Stimulated activated CD4-positive, alpha-beta T cell treated with anti-CD3 and anti-CD28 coated beads, TNF-alpha, amount 100 ng/mL, for 1 hour (primary cell): ENCODE measurements at places on chromosomes 6 and 20.

DNA sequence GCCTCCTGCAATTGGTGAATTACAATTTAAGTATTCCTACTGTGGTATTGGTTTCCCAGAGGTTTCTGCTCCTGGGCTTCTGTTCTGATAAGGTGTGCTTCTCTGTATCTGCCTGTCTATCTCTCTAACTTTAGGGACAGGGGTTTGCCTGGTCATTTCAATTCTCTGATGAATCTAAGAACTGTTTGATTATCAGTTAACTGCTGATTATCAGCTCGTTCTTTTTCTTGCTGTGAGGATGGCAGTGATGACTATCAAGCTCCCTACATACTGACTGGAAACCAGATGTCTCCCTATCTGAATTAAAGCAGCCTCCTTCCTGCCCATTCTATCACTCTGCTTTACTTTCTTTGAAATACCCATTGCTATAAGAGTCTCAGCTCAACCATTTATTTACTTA is 120.5 kb downstream of the INSM1 start:
- no peak for DNase-seq

- no peak for DNase-seq
Measured at GRCh38 chr6:5462856-5463255, 201.5 kb downstream of the FARS2 start.

DNA sequence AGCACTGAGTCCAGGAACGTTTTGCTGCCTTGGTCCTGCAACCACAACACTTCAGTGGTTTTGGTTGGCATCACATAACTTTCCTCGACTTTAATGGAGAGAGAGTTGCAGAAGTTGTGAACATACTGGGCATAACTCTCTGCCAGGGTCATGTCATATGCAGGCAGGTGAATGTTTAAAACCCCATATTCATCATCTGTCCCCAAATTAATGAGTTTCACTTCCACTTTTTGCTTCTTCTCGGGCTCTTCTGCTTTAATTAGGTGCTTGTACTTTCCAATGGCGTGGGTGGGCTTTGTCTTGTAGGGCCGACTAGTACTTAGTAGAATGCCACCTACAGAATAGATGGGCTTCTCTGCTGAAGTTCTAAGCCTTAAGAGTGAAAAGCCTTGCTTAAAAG is 45.2 kb upstream of the TFAP2A start:
- DNase-seq, result no peak

- no peak for DNase-seq
Measured at GRCh38 chr20:34500823-34501222, 15.4 kb upstream of the DYNLRB1 start.

DNA sequence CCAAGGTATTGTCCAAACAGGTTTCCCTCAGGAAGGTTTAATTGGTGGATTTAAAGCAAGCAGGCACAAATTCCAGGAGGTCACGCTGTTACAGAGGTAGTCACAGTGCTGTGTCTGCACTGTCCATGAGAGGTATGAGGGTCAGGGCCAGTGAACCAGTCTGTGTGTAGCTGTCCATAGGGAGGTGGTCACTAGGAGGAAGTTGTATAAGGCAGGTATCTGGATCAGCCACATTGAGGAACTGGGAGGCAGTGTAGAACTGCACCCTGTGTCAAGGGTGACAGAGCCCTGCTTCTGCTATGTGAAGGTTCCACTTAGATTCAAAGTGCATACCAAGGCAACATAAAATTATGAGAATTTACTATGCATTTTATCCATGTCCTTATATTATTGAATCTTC is 73.3 kb downstream of the MAP3K4 start:
- DNase-seq, result no peak

DNA sequence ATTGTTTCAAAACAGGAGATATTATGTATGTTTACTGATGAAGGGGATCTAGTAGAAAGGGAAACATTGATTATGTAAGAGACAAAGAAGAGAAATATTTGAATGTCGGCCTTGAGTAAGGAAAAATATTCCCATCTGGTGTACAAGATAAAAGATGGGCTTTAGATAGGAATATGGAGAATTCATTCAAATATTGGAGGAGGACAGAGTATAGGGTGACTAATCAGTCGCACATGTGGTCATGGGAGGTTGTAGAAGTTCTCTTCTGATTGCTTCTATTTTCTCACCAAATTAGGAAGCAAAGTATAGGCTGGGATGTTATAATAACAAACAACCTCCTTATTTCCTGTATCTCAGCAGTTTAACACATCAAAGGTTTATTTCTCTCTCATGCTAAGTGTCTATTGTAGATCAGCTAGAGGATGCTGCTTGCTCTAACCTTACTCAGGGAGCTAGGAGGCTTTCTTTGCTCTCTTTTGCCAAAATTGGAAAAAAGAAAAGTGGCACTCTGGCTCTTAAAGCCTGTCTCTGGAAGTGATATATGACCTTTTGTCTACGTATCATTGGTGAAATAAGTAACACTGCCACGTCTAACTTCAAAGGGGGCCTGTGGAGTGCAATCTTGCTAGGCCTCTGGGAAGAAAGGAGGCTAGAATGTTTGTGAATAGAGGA is 1.2 kb upstream of the HDDC2 start:
- no peak for DNase-seq

- DNase-seq, result no peak
Measured at GRCh38 chr6:84348801-84349200, 121.4 kb upstream of the CEP162 start.

DNA sequence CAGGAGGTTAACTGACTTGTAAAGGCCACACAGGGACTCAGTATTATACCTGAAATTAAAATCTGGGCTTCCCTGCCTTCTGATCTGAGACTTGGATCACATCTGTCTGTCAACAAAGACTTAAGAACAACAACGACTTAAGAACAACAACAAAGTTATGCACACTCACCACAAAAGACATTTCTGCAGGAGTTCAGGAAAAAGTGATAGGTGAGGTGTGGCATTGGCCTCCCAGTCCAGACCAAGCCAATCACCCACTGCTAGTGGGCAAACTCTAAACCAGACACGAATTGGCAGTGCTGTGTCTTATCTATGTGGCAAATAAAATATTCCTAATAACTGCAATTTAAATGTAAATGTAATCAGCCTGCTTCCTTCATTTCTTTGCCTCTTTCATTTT is 61.3 kb downstream of the PRDM1 start:
- DNase-seq, result no peak

DNA sequence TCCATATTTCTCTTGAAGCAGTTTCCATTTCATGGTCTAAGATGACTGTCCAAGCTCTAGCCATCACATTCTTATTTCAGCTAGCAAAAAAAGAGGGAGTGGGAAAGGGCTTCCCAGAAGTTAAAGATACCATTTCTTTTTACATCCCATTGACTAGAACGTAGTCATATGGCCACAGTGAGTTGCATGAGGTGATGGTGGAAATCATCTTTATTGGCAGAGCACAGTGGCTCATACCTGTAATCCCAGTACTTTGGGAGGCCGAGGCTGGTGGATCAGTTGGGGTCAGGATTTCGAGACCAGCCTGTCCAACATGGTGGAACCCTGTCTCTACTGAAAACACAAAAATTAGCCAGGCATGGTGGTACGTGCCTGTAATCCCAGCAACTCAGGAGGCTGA is 99.6 kb downstream of the ISM1 start:
- no peak for DNase-seq

GRCh38 chr6:34491091-34491430 is 25.2 kb downstream of the PACSIN1 start:
- DNase-seq, result no peak

DNA sequence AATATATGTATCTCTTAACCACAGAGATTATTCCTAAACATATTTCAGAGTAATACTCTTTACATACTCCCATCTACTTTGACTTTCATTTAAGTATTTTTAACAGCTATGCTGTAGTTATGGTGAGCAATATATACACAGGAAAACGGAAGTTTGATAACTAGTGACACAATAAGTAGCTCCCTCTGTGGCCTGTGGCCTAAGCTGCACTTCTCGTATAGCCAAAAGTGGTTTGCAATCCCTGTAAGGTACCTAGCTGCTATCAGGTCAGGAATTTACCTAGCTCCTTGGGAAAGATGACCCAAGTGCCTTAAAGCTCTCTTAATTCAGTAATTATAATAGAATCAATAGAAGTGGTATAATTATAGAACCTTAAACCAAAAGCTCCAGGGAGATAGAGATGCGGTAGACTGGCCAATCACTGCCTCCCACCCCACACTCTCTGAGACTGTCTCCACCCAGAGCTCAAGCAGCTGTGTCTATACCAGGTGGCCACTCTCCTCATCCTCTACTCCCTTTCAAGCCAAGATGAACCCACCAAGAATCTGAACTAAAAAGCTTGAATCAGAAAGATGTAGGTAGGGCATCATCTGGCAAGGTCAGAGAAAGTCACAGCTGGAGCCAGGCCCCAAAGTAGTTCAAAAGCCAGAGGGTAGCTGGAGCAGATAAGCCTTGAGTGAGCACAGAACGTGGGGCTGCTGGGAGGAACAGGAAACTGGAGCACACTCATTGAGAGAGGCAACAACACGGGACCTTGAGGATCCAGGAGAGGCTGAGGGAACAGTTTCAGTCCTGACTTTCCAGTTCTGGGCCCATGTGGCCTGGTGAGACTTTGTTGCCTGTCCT is 84.9 kb upstream of the ASF1A start:
- no peak for DNase-seq

- no peak for DNase-seq
Measured at GRCh38 chr6:119921491-119922010, 572.0 kb upstream of the MAN1A1 start.

- DNase-seq, result no peak
Measured at GRCh38 chr6:25250878-25251277, 28.3 kb upstream of the CARMIL1 start.

- DNase-seq, result no peak
Measured at GRCh38 chr6:36223706-36224105, 27.2 kb downstream of the BRPF3 start.

DNA sequence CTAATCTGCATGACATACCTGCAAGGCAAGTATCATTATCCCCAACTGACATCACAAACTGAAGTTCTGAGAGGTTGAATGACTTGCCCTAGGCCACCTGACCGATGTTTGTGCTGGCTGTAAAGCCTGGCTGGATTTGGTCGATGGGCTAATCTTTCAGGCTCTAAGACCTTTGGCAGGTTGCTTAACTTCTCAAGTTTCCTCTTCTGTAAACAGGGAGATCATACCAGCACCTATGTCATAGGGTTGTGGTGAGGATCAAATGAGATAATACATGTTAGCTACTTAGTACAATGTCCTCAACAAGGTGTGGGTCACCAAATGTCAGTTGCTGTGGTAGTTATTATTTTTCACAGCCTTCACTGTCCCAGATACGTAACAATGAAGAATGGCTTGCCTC is 14.2 kb downstream of the ANKRD66 start:
- DNase-seq, result no peak

DNA sequence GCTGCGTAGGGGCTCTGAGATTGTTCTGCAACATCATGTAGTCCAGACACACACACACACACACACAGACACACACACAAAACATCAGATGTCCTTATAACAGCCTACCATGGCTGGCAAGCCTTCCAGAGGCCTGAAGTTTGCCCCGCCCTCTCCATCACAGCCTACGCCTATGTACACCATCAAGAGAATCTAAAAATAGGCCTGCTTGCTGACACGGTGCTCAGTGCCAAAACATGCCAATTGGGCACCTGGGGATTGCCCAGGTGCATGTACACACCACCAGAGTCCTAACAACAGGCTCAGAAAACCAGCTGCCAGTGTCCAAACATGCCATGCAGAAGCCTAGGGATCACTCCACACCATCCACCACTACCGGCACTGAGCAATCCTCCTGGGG is 391.7 kb upstream of the SPTLC3 start:
- DNase-seq, result no peak

DNA sequence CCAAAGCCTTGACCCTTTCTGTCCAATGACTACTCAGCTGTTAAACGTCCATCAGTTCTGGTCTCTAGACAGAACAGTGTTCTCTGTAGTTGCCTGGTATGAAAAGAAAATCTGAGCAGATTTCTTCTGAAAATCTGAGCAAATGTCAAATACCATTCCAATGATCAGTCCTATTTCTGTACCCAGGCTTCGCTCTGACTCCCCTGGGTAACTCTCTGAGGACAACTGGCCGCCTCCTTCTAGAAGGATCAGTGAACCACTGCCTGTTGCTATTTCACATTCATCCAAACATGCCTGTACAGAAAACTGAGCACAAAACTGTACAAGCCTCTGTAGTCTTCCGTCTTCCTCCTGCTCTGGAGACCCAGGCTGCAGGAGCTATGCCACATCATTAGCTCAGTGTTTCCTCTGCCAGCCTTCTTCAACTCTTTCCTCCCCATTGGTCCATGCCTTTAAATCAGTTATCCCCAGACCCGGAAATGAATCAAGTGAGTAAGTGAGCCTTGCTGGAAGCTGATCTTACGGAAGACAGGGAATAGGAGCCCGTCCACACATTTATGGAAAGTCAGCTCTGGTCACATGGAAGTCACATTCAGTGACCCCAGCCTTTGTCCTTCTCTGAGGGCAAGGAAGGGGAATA is 63.3 kb downstream of the DAAM2 start:
- DNase-seq, result no peak

GRCh38 chr6:17725083-17725482 is 18.4 kb upstream of the NUP153 start:
- no peak for DNase-seq

DNA sequence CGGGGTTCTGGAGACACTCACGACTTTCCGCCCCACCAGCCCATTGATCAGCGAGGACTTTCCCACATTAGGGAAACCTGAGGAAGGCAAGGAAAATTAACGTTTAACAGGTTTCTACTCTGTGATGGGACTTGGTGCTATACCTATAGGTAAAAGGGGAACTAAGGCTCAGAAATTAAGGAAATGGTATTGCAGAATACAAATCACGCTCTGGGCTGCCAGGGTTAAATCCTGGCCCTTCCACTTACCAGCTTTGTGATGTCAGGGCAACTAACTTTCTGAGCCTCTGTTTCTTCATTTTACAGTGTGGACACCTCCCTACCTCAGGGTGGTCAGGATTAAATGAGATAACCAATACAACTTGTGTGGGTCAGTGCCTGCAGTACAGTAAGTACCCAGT is 8.8 kb downstream of the GNL1 start:
- DNase-seq, result no peak

GRCh38 chr20:40291493-40292135 is 397.4 kb downstream of the MAFB start:
- DNase-seq, result no peak

- DNase-seq, result no peak
Measured at GRCh38 chr20:7210910-7211309, 443.4 kb downstream of the BMP2 start.

DNA sequence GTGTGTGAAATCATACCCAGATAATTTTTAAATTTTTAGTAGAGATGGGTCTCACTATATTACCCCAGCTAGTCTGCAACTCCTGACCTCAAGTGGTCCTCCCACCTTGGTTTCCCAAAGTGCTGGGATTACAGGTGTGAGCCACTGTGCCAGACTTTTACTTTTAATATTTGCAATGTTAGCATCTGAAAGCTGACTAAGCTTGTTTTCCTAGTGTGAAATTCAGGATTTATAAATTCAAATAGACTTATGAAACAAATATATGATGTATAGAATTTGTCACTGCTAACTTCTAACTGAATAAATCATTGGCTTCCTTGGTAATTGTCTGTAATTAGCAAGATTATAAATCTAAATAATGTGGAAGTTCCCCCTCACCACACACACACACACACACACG is 58.8 kb upstream of the SLC22A23 start:
- no peak for DNase-seq
